ENCODE measurements at places on chromosomes 5 and 9. TPM values are rescaled to one million over a fixed set of nuclear protein-coding genes. Genes with fewer than 3 reads are reported as not detected.
A peak's percentile ranks its signal among the peaks of the same experiment; 100 is the strongest.

DNA sequence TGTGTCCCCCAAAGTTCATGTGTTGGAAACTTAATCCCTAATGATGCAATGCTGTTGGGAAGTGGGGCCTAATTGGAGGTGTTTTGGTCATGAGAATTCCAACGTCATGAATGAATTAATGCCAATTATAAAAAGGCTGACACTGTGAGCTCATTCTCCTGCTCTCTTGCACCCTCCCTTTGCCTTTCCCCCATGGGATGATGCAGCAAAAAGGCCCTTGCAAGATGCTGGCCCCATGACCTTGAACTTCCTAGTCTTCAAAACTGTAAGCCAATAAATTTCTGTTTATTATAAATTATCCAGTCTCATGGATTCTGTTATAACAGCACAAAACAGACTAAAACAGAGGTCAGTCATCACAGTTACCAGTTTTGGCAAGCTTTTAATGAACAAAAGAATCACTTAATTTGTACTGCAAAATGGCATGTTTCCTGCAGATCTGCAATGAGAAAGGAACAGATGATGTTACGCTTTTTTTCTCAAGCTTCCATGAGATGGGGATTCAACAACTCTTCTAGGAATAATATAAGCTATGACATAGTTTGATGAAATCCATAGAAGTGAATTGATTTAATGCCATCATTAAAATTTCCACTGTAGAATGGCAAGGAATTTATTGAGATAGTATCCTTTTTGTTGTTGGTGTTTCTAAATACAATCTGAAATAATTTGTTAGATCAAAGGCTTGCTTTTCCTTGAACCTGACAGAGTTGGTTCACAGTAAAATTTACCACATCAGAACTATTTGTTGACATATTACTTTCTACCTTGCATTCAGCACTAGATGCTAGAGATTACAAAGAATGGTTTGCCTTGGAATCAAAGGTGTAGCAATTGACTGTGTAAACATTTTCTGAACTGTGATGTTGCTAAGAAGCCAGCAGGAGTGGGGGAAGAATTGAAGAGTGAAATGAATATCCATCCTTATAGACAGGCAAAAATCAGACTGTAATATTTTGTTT lies 29.3 kb upstream of the RFK start:
- ATAC-seq = no peak

- ATAC-seq = peak; percentile 61
Measured at GRCh38 chr5:175866377-175866907, 4.9 kb upstream of the CPLX2 start.

DNA sequence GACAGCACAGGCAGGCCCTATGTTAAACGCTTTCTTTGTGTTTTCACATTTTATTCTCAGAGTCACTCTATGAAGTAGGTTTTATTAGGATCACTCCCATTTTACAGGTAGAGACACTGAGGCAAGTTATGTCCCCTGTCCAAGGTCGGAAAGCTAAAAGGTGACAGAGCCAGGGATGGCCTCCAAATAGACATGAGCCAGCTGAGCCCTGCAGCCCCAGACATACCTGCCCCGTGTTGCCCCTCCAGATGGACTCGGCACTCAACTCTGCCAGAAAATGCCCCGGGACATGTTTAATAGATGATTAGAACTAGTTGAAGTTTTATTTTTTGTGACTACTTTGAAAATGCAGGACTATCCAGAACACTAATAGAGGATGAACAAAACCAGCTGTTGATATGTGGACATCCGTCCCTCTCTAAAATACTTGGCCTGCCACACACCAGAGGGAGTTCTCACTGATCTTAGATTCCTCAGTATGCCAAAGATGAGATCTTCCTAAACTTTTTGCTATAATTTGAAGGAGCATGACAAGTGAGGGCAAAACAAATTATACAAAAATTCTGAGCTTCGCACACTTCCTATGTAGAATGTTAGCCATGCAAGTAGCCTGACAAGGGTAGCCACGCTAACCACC lies 258.6 kb upstream of the ADAMTS16 start:
- no peak for ATAC-seq

DNA sequence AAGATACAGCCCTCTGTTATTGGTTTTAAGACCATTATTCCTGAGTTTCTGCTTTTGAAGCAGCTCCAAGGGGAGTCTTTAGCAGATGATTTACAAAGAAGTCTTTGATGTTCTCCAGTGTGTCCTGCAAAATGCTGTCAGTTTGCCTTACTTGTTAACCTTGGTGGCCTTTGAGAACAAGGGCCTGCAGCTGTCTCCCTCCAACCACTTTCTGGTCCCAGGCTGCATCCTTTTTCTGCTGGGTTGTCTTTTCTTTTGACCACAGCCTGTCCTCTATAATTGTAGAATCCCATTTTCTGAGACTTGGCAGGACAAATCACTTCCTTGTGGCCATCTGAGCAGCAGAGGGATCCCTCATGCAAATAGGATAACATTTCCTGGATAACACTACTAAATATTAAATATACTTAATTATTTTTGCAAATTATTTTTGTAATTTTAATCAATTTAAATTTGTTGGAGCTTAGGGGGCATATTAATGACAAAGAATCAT lies 281.4 kb downstream of the DMRT2 start:
- ATAC-seq = no peak

GRCh38 chr9:127166651-127167524 lies 44.5 kb upstream of the ANGPTL2 start:
- no peak for ATAC-seq

DNA sequence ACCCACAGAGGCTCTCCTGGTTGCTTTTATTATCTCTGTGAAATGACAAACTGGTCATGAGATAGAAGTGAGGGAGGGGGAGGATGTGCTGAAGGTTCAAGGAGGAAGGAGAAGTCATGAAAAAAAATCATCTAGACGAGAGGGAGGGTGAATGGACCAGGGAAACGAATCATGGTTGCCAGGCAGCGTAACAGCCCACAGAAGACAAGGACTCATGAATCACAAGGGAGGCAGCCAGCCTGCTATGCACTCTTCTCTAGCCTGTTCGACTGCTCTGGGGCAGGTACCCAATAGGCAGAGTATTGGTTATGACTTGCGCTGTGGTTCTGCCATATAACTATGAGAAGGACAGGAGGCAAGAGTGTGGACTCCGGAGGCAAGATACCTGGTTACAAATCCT lies 475.2 kb downstream of the CDK5RAP2 start:
- peak; percentile 11 for ATAC-seq

Gene CDHR2
- 0.85 TPM for total RNA-seq

GRCh38 chr9:110065532-110065931 lies 142.4 kb downstream of the C9orf152 start:
- ATAC-seq = no peak

Gene GARIN3
- total RNA-seq = not detected

GRCh38 chr9:93450945-93451815 lies at the start of gene FAM120A:
Gene FAM120A (plus strand): TSS chr9:93451685. CDS start chr9:93451916, 231 bp downstream.
- peak; percentile 67 for ATAC-seq

Gene CNTFR
- 36.5 TPM for total RNA-seq

Gene C5orf58
- total RNA-seq = not detected

- no peak for ATAC-seq
Measured at GRCh38 chr9:127746959-127747569, 12.0 kb upstream of the TOR2A start.

Gene PIP5K1B
- 0.63 TPM for total RNA-seq

DNA sequence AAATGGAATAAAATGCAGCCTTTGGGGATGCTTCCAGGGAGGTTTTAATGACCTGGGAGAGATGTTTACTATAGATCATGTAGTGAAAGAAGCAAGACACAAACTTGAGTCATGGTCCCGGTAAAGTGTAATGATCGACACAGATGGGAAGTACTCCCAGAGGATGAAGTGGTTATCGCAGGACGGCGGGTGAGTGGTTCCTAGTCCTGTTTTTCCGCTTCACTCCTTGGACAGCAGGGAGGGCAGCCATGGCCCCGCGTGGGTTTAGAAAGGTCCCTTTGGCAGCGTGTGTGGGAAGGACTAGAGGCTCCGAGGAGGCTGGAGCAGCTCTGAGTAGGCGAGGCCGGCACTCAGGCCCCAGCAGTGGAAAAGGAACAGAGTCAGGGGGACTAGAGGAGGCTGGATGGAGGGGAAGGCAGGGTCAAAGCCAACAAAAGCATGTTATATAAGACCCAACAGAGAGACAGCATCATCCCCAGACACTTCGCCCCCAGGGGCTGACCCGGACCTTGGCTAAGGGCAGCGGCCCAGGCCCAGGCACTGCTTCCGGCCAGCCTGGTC lies 49.2 kb upstream of the STXBP1 start:
- ATAC-seq = no peak

GRCh38 chr5:26700759-26701384 lies 337.5 kb downstream of the CDH9 start:
- no peak for ATAC-seq

Gene PPP2R2B
- 102 TPM for total RNA-seq

- no peak for ATAC-seq
Measured at GRCh38 chr5:53291047-53291446, 181.5 kb upstream of the MOCS2 start.

Gene SV2C
- 0.38 TPM for total RNA-seq

GRCh38 chr9:86322973-86323644 lies 31.1 kb downstream of the TUT7 start:
- no peak for ATAC-seq

DNA sequence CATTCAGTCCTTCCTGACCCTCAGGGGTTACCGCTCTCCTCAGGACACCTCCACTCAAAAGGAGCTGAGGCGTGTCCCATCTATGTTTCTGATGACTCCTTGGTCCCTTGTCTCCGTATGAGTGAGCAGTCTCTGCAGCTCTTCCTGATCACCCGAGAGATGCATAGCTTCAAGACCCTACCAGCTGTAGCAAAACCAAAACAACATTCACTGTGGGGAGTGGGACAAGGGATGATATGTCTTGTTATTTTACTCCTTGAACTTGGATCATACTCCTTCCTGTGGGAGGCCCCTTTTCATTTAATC lies 14.4 kb downstream of the GLDC start:
- no peak for ATAC-seq

Gene CXXC5
- 107 TPM for total RNA-seq

Gene IFNB1
- not detected for total RNA-seq
